Foreskin keratinocyte (primary cell): ENCODE measurements at places on chromosomes 16 and 17. TPM values are rescaled to one million over a fixed set of nuclear protein-coding genes. Genes with fewer than 3 reads are reported as not detected.

The FADS6 gene
- not detected in 2 replicates for polyA plus RNA-seq

The GNAO1 gene
- polyA plus RNA-seq = 0.03 and 0.08 TPM in 2 replicates

The ADGRG3 gene
- not detected in 2 replicates for polyA plus RNA-seq

The EDC4 gene
- 34.1 and 39.6 TPM in 2 replicates for polyA plus RNA-seq

The C16orf89 gene
- not detected in 2 replicates for polyA plus RNA-seq

The SOCS3 gene
- polyA plus RNA-seq = 1.7 and 2.4 TPM in 2 replicates

The TERB1 gene
- not detected in 2 replicates for polyA plus RNA-seq

DNA sequence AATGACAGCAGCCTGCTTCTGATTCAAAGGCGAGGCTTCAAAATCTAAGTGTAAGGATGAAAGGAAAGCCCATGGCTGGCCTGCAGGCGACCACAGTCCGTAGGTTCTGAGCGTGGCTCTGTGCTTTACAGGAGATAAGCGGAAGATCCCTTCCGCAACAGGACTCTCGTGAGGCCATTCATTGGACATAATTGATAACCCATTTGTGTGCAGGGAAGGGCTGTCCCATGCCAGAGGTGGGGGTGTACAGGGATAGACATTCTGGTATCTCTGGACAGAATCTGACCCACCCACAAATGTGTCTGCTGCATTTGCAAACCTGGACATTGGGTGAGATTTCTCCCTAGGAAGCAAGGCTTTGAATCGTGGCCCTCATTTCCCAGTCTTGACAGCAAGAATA, 4.0 kb downstream of the CYB561 start:
- DNase-seq = no peak

- DNase-seq = no peak
These were observed 38.7 kb upstream of the CACNG3 start for GRCh38 chr16:24217461-24217860.

- DNase-seq = peak; percentile 40
These were observed 380.9 kb downstream of the SOX9 start for GRCh38 chr17:72501404-72502370.

GRCh38 chr16:8614435-8615029, 7.0 kb upstream of the METTL22 start:
- DNase-seq = no peak

DNA sequence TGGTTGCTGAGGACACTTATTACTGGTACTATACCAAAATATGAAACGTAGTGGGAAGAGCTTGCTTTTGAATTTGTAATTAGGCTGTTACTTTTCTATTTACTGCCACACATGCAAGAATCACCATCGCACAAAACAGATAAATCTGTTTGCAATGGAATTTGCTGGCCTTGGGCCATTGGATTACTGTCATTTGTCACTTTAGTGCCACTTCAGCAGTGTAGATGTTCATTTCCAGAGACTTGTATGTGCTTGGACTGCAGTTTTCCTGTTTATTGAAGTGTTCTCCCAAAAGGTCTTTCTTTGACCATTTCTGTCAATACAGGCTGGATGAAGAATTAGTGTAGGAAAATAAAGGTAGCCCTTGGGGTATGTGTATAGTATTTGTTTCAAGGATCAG, 4.5 kb downstream of the USP10 start:
- DNase-seq = no peak

- DNase-seq = no peak
These were observed 67.5 kb downstream of the CYTH1 start for GRCh38 chr17:78714534-78714933.

GRCh38 chr16:89455178-89455577, 35.2 kb downstream of the ANKRD11 start:
- no peak for DNase-seq

GRCh38 chr17:63540590-63540989, 9.7 kb upstream of the DCAF7 start:
- DNase-seq = no peak

- DNase-seq = no peak
These were observed 48.4 kb upstream of the PABPN1L start for GRCh38 chr16:88914750-88915368.

DNA sequence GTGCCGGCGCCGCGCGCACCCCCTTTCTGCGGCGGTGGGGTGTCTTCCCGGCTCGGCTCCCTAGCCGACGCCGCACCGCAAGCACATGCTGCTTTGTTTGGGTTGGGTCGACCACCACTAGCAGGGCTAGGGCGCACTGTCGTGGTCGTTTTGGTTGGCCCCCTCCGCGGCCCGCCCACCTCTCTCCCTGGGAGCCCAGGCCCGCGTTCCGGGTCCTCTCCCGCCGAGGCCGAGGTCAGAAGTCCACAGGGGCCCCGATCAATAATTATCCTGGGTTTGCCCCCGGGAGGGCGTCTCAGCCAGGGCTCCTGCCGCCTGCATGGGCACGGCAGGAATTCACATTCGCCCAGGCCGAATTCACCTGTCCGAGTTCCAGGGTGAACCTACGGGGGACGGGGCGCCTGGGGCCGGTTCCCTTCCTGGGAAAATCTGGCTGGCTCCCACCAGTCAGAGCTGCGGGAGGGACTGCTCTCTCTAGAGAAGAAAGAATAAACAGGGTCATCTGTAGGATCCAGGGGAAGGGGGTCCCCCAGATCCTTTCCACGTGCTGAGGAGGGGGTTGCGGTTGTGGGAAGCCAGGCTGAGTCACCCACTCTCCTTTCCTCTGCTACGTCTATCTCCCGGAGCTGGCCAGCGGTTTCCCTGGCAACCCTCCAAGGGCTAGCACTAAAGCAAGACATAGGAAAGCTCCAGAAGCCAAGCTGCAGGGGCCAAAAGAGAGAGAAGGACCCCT, 584 bp upstream of the STAT5B start:
- no peak for DNase-seq

DNA sequence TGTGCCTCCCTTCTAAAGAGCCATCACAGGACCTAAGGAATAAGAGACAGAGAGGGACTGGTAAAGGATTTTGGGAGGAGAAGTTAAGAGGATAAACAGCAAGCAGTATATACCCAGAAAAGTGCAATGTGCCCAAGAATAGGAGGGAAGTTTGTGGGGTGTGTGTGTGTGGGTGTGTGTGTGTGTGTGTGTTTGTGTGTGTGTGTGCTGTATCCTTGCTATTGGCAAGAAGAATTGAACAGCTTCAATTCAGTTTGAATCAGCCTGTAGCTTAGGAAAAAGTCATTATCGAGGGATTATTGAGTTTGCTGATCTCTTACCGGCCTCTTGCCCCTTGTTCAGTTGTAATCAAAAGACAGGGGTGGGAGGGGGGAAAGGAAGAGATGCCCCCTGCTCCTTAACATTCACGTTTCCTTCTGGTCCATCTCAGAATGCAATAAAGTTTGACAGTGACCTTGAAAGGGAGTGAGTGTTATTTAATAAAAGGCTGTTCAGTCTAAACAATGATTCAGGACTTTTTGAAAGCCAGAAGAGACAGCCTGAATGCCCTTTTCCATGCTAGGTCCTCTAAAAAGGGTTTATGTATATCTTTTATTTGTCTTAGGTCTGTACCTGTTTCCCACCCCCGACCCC, 23.9 kb upstream of the MAPT start:
- DNase-seq = no peak

DNA sequence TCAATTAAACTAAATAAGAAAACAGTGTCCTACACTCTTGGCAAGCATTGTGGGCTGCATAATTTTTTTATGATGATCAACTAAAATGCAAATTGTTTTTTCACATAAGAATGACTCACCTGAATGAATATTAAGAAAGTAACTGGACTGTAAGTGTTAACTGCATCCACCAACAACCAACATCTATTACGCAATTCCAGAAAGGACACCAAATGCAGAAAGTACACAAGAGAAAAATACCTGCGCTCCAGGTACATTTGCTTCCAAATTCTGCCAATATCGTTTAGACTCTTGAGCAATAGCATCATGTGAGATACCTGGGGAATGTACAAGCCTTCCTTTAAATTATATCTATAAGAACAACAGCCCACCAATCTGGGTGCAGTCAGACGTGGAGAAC, 19.8 kb upstream of the TXNDC11 start:
- DNase-seq = no peak

DNA sequence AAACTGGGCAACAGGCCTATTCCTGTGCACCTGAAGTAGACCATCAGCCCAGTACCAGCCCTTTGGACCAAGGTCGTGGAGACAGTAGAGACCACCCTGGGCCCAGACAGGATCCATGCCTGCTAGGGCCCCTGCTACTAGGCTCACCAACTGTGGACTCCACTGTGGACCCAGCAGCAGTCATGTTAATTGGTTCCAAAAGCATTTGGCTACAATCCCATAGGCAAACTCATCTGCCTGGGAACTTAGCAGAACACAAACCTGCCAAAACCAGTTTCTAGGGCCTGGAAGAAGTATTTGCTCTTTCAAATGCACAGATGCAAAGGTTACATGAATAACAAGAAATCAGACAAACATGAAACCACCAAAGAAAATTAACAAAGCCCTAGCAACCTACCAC, 53.1 kb downstream of the ACSM2A start:
- DNase-seq = no peak

DNA sequence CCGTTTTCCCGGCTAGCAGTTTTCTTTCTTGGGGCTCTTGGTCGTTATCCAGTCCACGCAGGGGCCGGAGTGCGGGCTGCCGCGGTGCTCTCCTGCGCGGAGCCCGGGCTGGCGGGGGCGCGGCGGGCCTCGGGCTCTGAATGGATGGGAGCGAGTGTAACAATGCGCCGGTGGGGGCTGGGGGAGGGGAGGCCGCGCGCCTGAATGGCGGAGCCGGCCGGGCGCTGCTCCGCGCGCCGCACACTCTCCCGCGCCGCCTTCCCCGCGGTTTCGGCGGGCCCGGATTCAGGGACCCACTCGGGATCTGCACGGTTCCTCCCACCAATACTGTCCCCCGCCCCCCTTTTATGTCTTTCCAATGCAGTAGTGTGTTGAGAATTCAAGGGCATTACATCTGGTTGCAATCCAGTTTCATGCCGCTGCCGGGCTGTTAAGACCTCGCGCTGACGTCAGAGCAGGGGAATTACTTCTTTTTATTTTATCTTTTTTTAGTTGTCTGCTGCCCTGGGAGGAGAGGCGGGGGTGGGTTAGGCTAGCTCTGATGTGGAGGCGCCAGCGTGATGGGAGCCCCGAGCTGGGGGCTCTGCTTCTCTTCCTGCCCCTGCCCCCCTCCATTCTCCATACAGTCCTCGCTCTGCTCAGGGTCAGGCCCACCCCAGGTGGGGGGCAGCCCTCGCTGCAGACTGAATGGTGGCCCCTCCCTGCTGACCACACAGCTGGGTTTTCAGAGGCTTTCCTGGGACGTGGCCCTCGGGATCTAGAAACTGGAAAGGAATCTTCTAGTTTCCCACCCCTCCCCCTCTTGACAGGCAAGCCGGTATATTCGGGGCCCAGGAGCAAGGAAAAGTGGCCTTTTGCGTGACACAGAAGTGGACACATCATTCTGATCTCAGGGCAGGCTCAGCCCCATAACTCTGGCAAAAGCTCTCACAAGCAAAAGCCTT, 1.8 kb downstream of the RAI1 start:
- peak; percentile 55 for DNase-seq
